ENCODE measurements at places on chromosomes 4 and X. TPM values are rescaled to one million over a fixed set of nuclear protein-coding genes. Genes with fewer than 3 reads are reported as not detected.

Gene CRMP1
- total RNA-seq, result 16.5 TPM

Gene RBM46
- 0.43 TPM for total RNA-seq

Gene SHOX
- total RNA-seq, result not detected

Gene PRKG2
- 0.90 TPM for total RNA-seq

DNA sequence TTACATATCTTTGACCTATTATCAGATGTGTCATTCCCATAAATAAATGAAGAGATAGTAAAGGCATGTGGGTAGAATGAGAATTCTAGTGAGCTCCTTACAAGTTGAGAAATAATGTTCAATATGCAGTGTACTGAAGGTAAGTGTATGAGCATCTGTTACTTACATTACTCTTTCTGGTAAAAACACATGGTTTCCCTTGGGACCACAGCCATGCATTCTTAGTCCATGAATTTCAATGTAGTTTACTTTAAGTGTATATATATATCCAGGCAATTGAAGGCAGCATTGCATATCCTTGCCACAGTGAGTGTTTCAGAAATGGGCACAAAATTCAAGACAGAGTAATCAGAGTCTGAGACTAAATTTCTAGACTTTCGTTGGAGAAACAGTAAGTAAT lies 277.2 kb downstream of the CXXC4 start:
- DNase-seq, result no peak
- H3K36me3 ChIP-seq, result no peaks in the 10 kb centered on the region
- H3K4me3 ChIP-seq, result no peak overlapping the region
- no peak overlapping the region for H3K27ac ChIP-seq
- H3K27me3 ChIP-seq, result peaks cover 10% of the 10 kb centered on the region

- DNase-seq, result no peak
- H3K4me1 ChIP-seq, result peaks cover 8% of the 10 kb centered on the region
- H3K4me3 ChIP-seq, result no peak overlapping the region
- no peaks in the 10 kb centered on the region for H3K27me3 ChIP-seq
These were observed 82.6 kb downstream of the ANXA3 start for GRCh38 chr4:78634011-78634664.

DNA sequence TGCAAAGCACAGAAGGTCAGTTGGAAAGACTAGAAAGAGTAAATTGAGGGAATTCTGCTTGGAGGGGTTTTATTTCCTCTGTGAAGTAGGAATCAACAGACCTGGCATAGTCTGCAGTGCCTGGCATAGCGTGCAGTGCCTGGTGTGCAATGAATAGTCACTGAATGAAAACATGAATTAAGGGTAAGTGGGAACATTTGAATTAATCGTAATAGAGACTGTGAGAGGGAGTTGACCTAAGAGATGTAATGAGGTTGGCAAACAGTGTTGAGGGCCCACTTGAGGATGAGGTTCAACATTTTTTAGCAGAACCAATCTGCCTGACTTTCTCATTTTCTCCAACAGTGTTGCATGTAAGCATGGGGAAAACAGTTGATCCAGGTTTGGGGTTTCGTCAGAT lies 377.2 kb upstream of the FTHL17 start:
- DNase-seq, result no peak
- no peaks in the 10 kb centered on the region for H3K36me3 ChIP-seq
- no peaks in the 10 kb centered on the region for H3K4me1 ChIP-seq
- H3K27me3 ChIP-seq, result no peaks in the 10 kb centered on the region

DNA sequence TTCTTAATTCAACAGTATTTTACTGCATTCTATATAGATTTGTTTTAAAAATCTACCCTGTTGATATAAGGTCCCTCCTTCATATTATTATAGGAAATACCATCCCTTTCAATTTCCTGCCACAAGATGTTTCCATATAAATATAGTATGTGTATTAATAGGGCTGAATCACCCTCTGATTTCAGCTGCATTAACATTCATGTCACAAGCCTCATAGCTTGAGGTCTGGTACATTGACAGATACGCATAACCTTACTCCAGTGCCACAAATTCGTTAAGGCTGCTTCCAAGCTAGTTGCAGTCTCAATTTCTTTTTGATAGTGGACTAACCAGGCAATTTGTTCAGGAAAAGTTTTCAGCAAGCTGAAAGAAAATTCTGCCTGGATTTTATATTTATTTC lies 128.4 kb downstream of the KLHL34 start:
- no peak overlapping the region for H3K27ac ChIP-seq
- no peaks in the 10 kb centered on the region for H3K4me1 ChIP-seq
- no peaks in the 10 kb centered on the region for H3K27me3 ChIP-seq
- no peak for DNase-seq

DNA sequence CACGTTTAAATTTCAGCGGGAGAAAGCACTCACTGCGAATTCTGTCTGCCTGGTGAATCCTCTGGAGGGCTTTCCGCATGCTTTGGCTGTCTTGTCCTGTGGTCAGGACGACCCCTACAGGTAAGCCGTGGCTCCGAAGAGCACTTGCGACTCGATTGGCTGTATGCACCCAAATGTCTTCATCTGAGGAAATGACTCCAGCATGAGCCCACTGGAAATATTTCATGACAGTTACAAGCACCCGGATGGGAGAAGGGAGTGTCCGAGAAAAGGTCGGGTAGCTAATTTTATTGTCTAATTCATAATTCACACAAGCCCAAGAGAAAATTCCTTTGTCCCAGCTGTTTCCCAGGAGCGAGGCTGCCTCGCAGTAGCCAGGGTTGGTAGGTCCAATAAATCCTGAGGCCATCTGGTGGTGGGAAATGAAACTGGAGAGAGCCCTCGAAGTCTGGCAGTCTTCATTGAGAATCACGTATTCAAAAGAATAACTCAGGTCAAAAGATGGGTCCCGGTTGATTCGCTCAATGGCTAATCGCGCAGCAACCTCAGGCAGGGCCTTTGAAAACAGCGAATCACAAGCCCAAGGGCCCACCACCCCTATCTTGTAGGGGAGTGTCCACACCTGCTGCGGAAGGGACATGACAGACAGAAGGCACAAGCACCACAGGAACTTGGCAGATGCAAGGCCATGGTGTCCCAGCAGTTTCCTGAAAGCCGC lies 6.6 kb downstream of the GUCY2F start:
- no peaks in the 10 kb centered on the region for H3K36me3 ChIP-seq
- no peak overlapping the region for H3K27ac ChIP-seq
- peak; percentile 67 for DNase-seq
- no peak overlapping the region for H3K4me3 ChIP-seq
- H3K27me3 ChIP-seq, result peaks cover 6% of the 10 kb centered on the region
- H3K4me1 ChIP-seq, result peaks cover 8% of the 10 kb centered on the region

- no peak overlapping the region for H3K4me3 ChIP-seq
- peaks cover 1% of the 10 kb centered on the region for H3K27me3 ChIP-seq
- no peak overlapping the region for H3K27ac ChIP-seq
- no peak for DNase-seq
These were observed 68.1 kb downstream of the DRD5 start for GRCh38 chr4:9849538-9849920.

DNA sequence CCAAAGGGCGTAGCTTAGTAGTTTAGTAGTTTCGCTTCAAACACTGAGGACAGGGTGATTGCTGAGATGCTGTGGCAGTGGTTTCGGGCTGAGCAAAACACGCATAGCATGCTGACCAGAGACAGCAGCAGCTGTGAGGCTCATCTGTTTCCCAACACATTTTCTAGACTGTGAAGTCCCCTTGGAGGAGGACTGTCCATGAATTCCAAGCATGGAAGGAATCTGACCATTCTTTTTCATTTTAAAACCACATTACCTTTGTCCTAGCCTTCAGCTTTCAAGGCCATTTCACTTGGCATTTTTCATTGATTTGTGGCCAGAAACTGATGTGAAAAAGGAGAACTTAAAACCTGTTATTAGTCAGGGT lies 240.9 kb downstream of the PALLD start:
- no peak overlapping the region for H3K4me3 ChIP-seq
- no peak for DNase-seq
- no peaks in the 10 kb centered on the region for H3K27me3 ChIP-seq
- H3K4me1 ChIP-seq, result peaks cover 68% of the 10 kb centered on the region
- H3K36me3 ChIP-seq, result peaks cover 5% of the 10 kb centered on the region

GRCh38 chr4:4930677-4931076 lies 71.2 kb downstream of the MSX1 start:
- peaks cover 46% of the 10 kb centered on the region for H3K27me3 ChIP-seq
- H3K27ac ChIP-seq, result no peak overlapping the region
- H3K4me3 ChIP-seq, result no peak overlapping the region
- H3K36me3 ChIP-seq, result no peaks in the 10 kb centered on the region
- H3K4me1 ChIP-seq, result no peaks in the 10 kb centered on the region
- DNase-seq, result no peak

GRCh38 chr4:85717351-85717750 lies 242.4 kb downstream of the ARHGAP24 start:
- DNase-seq, result no peak
- no peaks in the 10 kb centered on the region for H3K27me3 ChIP-seq
- H3K36me3 ChIP-seq, result no peaks in the 10 kb centered on the region
- H3K4me3 ChIP-seq, result no peak overlapping the region
- H3K27ac ChIP-seq, result peak overlapping the region; percentile 15

- H3K4me1 ChIP-seq, result peaks cover 4% of the 10 kb centered on the region
- no peaks in the 10 kb centered on the region for H3K27me3 ChIP-seq
- DNase-seq, result no peak
- no peak overlapping the region for H3K4me3 ChIP-seq
- peaks cover 2% of the 10 kb centered on the region for H3K36me3 ChIP-seq
- H3K27ac ChIP-seq, result peak overlapping the region; percentile 82
These were observed 37.4 kb upstream of the SPON2 start for GRCh38 chr4:1209821-1210220.
